Caudate nucleus (tissue), 63 donors: ENCODE measurements at places on chromosomes 3 and 15.

DNA sequence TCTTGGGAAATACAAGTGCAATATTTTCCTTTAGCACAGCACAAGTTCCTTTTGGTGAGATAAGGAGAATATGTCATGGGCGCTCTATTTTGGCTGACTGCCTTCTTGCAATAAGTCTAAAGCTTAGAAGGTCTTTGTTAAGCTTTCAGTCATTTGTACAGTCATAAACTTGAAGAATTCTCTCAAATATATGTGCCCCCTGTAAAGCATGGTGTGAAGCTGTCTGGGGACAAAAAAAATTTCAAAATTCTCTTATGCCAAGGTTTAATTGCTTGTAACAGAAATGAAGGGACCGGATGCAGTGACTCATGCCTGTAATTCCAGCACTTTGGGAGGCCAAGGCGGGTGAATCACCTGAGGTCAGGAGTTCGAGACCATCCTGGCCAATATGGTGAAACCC is 21.7 kb upstream of the ARID3B start:
- DNase-seq = no peak

DNA sequence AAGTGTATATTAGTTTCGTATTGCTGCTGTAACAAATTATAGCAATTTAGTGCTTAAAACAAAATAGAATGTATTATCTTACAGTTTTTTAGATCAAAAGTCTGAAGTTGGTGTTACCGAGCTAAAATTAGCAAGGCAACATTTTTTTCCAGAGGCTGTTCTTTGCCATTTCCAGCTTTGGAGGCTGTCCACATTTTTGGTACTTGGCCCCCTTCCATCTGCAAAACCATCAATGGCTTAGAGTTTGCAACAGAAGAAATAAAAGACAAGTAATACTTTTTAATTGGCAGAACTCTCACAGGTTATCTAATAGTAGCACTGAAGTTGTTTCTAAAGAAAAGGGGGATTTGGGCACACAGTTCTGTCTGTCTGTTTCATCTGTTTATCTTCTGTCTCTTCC is 1248.5 kb downstream of the ROBO1 start:
- no peak for DNase-seq

DNA sequence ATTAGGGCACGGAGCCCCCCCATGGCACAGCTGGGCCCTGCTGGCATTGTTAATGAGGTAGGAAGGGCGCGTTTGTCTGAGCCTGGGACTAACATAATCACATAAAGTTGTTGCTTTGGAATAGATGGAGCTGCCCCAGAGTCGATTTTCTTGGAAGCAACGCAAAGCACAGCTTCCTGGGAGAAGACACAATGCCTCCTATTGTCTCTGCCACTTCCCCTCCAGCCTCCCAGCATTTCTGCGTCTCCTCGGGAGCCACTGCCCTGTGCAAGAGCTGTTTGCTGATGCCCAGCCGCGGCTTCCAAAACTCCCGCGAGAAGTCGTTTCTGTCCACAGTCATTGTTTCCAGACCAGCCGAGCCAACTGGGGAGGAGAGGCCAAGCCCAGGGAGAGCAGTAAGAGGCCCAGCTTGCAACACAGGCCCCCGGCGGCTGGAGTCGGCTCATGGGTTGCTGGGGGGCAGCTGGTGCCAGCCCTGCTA is 18.1 kb upstream of the ALDH1A3 start:
- DNase-seq = peak; percentile 87

- no peak for DNase-seq
Measured at GRCh38 chr3:133476971-133477375, 77.1 kb downstream of the BFSP2 start.

- no peak for DNase-seq
Measured at GRCh38 chr15:39874890-39875549, 45.0 kb downstream of the GPR176 start.

- no peak for DNase-seq
Measured at GRCh38 chr15:57731530-57732103, 25.1 kb downstream of the POLR2M start.

DNA sequence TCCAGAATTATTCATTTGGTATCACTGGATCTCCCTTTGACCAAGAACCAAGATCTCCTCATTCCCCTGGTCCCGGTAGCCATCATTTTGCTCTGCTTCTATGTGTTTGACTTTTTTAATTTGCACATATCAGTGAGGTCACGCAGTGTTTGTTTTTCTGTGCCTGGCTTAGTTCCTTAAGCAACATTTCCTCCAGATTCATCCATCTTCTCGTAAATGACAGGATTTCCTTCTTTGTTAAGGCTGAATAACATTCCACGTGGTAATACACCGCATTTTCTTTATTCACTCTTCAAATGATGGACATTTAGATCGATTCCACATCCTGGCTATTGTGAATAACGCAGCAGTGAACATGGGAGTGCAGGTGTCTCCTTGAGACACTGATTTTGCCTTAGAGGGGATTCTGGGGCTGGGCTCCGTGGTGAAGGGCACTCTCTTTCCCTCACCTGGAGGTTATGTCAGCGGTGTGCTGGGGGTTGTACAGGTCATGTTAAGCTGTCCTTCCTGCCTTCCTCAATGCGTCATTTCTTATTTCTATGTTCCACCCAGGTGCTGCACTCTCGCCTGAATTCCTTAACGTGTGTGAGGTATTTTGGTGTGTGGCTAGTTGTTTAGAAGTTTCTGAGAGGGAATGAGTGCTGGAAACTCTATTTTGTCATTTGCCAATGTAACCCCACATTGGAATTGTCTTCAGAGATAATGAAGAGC is 212.2 kb downstream of the LPP start:
- no peak for DNase-seq

- no peak for DNase-seq
Measured at GRCh38 chr3:98013411-98014267, 21.5 kb downstream of the GABRR3 start.

GRCh38 chr3:183481582-183481981 is 53.2 kb upstream of the MCF2L2 start:
- DNase-seq = no peak

DNA sequence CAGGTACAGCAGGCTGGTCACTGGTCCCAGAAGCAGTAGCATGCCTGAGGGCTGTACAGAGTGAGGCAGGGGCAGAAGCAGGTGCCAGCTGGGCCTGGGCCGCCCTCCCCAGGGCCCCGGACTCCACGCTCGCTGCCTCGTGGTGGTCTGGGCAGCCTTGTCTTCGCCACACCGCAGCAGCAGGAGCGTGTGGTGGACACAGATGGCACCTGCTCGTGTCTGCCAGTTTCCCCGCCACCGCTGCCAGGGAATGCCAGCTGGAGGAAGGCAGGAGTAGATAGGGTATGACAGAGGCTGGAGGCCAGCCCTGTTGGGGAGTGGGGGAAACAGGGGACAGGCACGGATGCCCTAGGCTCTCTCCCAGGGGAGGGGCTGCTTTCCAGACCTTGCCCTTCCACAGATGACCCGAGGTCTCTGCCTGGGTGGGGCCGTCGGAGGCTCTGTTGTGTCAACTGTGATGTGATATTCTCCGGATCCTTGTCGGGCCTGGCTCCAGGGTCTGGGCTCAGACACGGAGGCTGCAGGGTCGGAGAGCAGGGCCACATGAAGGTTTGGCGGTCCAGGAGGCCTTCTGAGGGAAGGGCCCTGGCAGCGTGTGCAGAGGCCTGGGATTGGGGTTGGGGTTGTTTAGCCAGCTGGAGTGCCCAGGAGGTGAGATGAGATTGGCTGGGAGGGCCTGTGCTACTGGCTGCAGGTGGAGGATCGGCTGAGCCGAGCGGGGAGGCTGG is 33.6 kb downstream of the GOLGA6L10 start:
- no peak for DNase-seq

DNA sequence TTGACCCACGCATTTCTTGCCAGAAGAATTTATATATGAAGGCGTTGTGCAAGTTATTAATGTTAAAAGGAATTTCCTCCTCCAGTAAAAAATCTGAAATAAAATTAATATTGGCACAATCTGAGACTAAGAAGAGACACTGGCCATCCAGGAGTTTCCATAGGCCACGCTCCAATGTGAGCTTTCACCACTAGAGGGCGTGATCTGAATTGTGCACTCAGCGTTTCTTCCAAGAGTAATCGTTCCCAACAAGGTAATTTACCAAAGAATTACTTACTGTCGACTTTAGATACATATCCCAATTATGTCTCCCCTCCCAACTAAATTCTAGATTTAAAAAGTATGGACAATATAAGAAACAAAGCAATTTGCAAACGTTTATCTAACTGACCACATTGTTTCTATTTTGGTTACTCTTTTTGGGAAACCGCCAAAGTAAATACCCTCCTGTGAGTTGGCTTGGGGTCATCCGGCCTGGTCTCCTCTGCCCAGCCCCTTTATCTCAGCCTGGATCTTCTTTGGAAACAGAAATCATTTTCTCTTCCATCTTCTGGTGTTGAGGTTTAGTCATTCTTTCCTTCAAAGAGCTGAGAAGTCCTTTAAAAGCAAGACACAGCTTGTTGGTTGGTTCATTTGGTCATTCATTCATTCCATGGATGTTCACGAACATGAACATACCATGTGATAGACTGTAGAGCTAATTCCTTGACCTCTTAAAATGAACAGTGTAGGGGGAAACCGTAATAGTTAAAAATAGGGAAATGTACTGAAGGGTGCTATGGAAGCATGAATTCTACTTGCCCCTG is 26.2 kb downstream of the POLR2M start:
- DNase-seq = no peak

DNA sequence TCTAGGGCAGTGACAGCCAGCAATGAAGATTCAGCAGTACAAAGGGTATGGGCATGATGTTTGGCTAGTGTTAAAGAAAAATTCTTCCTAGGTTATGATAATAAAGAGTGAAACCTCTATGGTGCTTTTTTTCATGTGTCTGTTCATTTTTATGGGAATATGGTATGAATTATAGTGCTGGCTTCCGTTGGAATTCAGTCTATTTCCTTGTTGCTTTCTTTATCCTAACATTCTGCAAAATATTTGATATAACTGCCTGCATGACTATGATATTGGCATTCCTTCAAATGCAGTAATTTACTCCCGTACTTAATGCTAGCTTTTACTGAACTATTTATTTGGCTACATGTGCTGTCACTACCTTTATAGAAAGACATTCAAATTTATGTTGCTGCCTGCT is 57.6 kb upstream of the ATP11B start:
- DNase-seq = no peak

DNA sequence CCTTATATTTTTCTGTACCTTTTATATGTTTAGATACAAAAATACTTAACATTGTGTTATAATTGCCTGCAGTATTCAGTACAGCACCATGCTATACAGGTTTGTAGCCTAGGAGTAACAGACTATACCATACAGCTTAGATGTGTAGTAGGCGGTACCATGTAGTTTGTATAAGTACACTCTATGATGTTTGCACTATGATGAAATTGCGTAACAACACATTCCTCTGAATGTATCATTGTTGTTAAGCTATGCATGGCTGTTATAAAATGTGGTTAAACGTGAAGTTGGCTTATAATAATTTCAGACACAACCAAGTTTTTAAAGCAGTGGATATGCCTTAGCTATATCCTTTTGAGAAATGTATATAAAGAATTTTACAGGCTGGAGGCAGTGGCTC is 328.3 kb downstream of the PLCL2 start:
- DNase-seq = no peak

DNA sequence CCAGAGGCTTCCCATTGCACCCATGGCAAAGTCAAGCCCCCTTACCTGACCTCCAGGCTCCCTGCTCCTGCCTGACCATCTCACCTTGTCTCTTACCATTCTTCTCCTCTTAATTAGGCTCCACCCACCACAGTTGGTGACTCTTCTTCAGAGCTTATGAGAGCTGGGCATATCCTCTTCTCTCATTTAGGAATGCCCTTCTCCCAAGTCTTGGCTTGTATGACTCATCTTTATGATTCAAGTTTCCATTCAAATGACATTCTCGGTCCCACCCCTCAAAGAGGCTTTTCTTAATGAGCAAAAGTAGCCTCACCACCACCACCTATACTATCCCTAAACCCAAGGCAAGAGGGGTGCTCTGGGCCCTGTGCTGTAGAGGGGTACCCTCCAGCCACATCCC is 55.3 kb upstream of the NUDT16 start:
- DNase-seq = no peak

DNA sequence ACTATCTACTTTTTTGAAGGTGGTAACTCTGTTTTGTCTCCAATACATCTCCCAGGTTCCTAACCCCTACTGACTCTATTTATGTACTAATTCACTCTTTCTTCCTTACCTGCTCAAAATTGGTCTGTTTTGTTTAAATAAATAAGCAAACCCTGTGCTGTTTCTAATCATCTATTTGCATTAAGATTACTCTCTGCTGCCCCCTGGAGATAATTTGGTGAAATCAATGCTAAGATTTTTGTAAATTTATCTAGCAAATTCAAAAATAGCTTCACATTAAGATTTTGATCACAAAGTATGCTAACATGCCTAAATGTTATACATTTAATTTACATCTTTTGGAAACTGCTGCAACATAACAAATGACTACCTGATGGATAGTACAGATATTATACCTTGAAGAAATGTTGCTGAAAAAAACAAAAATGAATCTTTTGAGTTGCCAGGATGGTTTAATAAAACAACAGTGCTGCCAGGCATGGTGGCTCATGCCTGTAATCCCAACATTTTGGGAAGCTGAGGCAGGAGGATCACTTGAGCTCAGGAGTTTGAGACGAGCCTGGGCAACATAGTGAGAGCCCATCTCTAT is 4.4 kb upstream of the CD200R1 start:
- no peak for DNase-seq

DNA sequence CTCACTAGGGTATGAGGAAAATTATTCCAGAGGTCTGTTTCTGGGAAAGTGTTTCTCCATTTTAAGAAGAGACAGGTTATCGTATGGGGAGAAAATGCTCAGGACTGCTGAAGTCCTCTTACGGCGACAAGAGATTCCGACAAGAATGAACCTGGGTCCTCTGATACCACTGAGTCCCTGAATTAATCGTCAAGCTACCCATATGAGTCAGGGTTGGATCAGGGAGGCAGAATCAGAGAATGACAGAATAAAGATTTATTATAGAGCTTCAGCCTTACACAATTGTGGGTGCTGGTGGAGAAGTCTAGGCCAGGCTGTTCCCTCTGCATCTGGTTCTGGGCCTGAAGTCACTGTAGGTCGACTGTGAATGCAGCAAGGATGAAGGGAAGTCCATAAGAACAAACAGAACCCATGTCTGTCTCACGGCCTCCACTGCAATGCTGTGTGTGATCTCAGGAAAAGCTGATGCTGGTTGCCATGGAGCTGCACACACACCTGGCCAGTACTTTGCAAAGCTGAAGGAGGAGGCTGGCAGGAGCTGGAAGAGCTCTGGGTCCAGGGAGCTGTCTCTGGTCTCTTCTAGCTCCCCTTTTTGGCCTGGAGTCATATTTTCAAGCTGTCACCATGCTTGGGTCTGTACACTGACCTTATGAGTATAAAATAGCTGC is 83.9 kb downstream of the HHLA2 start:
- DNase-seq = no peak

DNA sequence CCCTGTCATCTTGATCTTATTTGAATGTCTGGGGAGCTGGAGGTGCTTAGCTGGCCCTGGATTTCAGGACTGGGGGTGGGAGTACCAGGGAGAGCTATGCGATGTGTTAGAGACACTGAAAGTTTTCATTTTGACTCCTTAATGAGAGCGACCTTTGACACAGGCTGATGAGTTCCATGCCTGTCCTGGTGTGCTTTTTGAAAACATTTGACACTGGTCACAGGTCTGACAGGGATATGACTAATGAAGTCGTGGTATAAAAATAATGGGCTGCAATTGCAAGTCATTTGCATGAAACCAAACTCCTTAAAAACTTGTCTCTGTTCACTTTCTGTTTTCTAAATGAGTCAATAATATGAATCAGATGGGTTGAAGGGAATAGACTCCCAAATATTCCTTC is 81.9 kb downstream of the MECOM start:
- DNase-seq = no peak
